ENCODE measurements at places on chromosomes 3 and 15. TPM values are rescaled to one million over a fixed set of nuclear protein-coding genes. Genes with fewer than 3 reads are reported as not detected.

DNA sequence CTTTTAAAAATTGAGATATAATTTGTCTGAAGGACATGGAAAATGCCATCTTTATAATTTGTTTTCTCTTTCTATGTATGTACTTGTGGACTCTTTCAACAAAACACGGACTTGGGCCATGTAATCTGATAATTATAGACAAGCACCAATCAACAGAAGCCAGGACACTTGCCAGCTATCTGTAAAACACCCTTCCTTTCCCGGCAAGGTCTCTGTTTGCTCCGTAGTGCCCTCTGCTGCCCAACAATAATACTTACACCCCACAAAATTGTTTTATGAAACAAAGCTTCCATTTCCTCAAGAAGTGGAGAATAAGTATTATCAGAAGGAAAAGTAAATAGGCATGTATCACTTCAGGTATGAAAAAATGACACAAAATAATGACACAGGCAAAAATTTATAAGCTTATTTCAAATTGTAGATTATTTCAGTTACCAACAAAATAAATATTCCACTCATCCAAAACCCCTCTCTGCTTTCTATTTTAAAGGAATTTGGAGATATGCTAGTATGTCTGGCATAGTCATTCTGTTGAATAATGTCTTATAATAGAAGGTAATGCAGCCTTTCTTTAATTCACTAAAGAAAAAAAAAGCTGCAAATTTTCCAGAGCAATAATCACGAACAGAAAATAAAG is 32.8 kb downstream of the MYH15 start:
- peak; percentile 12 for DNase-seq
- no peak overlapping the region for H3K4me3 ChIP-seq
- no peaks in the 10 kb centered on the region for H3K36me3 ChIP-seq
- H3K27ac ChIP-seq = no peak overlapping the region
- H3K27me3 ChIP-seq = no peaks in the 10 kb centered on the region
- no peaks in the 10 kb centered on the region for H3K4me1 ChIP-seq

GRCh38 chr3:70726961-70727360 is 414.5 kb upstream of the MDFIC2 start:
- H3K4me1 ChIP-seq = no peaks in the 10 kb centered on the region
- no peak overlapping the region for H3K4me3 ChIP-seq
- H3K27me3 ChIP-seq = no peaks in the 10 kb centered on the region
- no peak overlapping the region for H3K27ac ChIP-seq
- no peak for DNase-seq

DNA sequence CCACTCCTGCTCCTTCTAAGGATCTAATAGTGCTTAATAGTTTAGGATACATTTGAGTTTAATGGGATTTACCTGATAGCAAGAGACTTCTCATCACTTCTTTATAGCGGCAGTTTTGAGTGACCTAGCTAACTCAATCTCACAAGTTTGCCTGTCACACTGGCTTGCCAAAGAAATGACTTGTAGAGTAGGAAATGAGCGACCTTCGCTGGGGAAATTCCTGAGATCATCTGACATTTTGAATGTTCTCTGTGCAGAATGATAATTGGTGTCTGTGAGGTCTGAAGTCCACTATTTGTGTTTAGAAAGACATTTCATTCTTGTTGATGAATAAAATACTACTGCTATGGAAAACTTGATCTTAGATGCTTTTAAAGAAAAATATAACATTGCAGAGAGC is 30.3 kb downstream of the SUCLG2 start:
- no peak for DNase-seq
- no peak overlapping the region for H3K4me3 ChIP-seq
- H3K27ac ChIP-seq = no peak overlapping the region
- H3K27me3 ChIP-seq = no peaks in the 10 kb centered on the region
- H3K4me1 ChIP-seq = no peaks in the 10 kb centered on the region

DNA sequence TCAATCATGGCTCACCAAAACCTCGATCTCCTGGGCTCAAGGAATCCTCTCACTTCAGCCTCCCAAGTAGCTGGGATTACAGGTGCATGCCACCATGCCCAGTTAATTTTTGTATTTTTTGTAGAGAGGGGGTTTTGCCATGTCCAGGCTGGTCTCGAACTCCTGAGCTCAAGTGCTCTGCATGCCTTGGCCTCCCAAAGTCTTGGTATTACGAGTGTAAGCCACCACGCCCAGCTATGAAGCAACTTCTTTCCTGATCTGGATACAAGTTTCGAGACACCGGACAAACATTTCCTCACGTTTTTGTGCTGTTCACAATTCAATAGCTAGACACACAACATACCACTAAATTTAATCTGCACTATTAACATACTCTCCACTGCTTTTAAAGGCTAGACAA is 3.4 kb upstream of the SYNM start:
- H3K4me1 ChIP-seq = no peaks in the 10 kb centered on the region
- no peak overlapping the region for H3K27ac ChIP-seq
- DNase-seq = no peak
- no peaks in the 10 kb centered on the region for H3K36me3 ChIP-seq

GRCh38 chr3:123651449-123652341 is 66.8 kb upstream of the HACD2 start:
- no peak overlapping the region for H3K27ac ChIP-seq
- no peaks in the 10 kb centered on the region for H3K27me3 ChIP-seq
- H3K4me3 ChIP-seq = no peak overlapping the region
- H3K4me1 ChIP-seq = no peaks in the 10 kb centered on the region

DNA sequence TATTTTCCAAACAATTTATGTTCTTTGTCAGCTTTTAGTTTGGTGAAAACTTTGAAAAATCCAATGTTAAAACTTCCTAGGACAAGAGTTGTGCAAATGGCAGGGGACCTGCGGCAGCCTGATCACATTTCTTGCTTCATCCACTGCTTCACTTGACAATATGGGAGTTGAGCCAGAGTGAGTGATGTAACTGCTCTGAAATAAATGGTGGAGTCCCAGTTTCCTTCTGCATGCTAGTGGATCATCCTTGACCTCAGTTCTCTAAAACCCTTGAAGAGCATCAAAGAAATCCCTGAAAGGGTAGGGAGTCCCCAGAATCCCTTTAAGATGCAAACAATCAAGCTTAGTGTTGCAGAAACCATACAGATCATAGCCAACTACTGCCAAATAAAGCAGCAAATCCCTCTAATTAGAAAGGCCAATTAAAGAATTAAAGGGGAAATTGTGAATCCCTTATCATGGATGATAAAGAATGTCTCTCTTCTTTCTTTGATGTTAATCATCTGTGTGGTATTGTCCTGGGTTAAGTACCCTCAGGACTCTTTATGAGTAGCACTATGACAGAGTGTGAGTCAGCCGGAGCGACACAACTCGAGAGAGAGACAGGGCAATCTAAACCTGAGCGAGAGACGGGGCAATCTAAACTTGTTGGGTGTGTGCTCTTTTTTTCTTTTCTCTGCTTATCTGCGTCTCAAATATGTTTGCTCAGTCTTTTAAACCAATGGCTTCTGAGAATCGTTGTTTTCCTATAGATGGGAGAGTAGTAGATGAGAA is 41.8 kb upstream of the GAP43 start:
- DNase-seq = no peak
- H3K36me3 ChIP-seq = no peaks in the 10 kb centered on the region
- H3K27me3 ChIP-seq = no peaks in the 10 kb centered on the region
- no peak overlapping the region for H3K27ac ChIP-seq
- no peak overlapping the region for H3K4me3 ChIP-seq
- H3K4me1 ChIP-seq = no peaks in the 10 kb centered on the region

DNA sequence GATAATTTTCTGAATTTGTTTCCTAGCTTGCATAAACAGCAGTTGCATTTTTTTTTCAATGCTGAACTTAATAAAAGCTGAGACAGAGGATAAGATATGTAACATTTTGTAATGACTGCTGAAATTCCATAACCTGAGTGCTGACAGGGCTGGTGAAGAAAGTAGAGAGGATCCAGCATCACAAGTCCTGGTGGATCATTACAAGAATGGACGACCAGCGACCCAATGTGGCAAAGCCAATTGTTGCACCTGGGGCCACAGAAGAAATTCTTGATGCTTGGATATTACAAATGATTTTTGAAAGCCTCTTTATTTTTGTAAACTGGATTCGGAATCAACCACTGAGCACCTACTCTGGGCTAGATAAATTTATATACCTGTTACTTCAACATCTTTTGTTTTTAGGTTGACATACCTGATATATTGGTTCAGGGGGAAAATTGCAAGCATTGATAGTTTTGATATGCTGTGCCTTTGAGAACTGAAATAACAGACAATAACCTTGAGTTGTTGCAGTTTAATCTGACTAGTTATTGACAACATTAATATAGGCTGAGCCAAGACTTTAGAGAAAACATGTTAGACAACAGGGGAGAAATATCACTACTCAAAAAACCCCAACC is 3.9 kb upstream of the ACTL6A start:
- DNase-seq = peak; percentile 12
- no peaks in the 10 kb centered on the region for H3K4me1 ChIP-seq
- no peaks in the 10 kb centered on the region for H3K27me3 ChIP-seq

GRCh38 chr15:51191766-51192165 is 97.1 kb upstream of the TNFAIP8L3 start:
- H3K27ac ChIP-seq = no peak overlapping the region
- H3K27me3 ChIP-seq = no peaks in the 10 kb centered on the region
- H3K36me3 ChIP-seq = no peaks in the 10 kb centered on the region
- H3K4me1 ChIP-seq = no peaks in the 10 kb centered on the region
- no peak for DNase-seq

- no peaks in the 10 kb centered on the region for H3K36me3 ChIP-seq
- no peaks in the 10 kb centered on the region for H3K4me1 ChIP-seq
- DNase-seq = no peak
- H3K27me3 ChIP-seq = peaks cover 6% of the 10 kb centered on the region
- no peak overlapping the region for H3K27ac ChIP-seq
- H3K4me3 ChIP-seq = no peak overlapping the region
These were observed 28.9 kb upstream of the SNRPA1 start for GRCh38 chr15:101323793-101324523.

GRCh38 chr3:17047894-17048293 is 163.1 kb downstream of the PLCL2 start:
- peak overlapping the region; percentile 40 for H3K27ac ChIP-seq
- H3K27me3 ChIP-seq = no peaks in the 10 kb centered on the region
- no peak for DNase-seq
- H3K36me3 ChIP-seq = peaks cover 11% of the 10 kb centered on the region
- H3K4me1 ChIP-seq = peaks cover 39% of the 10 kb centered on the region

SCN5A gene
- not detected for total RNA-seq

SPINT1 gene
- total RNA-seq = 26.6 TPM

DNA sequence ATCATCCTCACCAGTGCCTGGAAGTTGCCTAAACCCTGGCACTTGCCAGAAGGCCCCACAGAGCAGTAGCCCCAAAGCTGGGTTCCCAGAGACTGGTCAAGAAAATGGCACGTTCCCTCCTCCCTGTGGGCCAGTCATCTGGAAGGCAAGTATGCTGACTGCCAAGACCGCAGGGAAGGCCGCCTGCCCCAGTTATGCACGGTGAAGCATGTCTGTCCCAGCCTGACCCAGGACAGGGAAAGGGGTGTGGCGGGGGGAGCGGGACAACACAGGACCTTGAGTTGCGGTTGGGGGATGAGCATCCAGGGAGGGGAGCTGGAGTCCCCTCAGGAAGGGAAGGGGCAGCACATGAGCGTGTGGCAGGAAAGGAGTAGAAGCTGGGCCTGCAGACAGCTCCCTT is 33.0 kb downstream of the RBPMS2 start:
- no peaks in the 10 kb centered on the region for H3K36me3 ChIP-seq
- no peak for DNase-seq
- H3K4me1 ChIP-seq = no peaks in the 10 kb centered on the region
- no peak overlapping the region for H3K4me3 ChIP-seq
- H3K27ac ChIP-seq = no peak overlapping the region

GOLGA8S gene
- not detected for total RNA-seq

WDR76 gene
- total RNA-seq = 43.0 TPM

DNA sequence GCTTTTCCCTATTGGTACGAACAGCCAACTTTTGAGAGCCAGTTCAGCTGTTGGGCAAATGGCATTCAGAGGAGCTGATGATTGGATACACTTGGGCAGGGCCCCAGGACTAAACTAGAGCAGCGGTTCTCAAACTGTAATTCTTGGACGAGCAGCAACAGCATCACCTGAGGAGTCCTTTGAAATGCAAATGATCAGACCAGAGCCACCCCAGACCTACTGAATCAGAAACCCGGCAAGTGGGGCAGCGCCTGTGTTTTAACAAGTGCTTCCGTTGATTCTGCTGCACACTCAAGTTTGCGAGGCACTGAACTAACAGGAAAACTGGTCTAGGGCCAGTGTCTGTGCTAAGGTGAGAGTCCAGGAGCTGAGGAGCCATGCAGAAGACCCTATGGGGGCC is 239.7 kb downstream of the UACA start:
- DNase-seq = no peak
- peaks cover 12% of the 10 kb centered on the region for H3K4me1 ChIP-seq

GRCh38 chr15:50953302-50953701 is 44.8 kb downstream of the AP4E1 start:
- no peak overlapping the region for H3K27ac ChIP-seq
- no peak overlapping the region for H3K4me3 ChIP-seq
- no peaks in the 10 kb centered on the region for H3K4me1 ChIP-seq
- peaks cover 6% of the 10 kb centered on the region for H3K36me3 ChIP-seq
- no peaks in the 10 kb centered on the region for H3K27me3 ChIP-seq
- DNase-seq = no peak

DNA sequence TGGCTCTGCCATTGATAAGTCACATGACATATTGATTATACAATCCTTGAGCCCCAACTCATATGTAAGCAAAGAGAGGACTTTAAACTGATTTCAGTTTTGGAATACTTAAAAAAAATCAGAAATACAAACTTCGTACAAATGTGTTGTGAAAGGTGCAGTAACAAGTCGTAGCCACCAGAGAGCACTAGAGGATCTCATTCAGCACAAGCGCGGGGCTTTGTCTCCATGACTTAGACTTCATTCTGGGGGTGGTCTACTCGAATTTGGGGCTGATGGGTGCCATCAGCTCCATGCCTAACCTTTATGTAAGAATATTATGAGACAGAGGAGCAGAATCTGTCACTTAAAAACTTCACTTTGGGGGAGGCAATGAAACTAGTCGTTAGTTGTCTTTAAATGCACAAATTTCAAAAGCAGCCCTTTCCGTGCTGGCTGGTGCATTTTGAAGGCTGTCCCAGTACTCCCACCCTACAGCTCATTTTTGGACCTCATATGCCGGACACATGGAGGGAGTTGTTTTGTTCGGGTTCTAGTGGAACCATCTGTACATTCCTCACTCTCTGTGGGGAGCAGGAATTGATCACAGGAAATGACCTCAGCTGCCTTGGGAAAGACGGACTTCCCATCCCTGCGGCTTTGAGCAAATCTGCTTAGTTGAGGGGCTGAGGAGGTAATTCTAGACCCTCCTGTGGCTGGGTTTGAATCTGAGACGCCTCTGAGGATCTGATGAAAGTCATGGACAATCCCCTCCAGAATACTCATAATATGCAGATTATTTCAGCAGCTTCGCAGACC is 27.5 kb upstream of the MASP1 start:
- no peaks in the 10 kb centered on the region for H3K36me3 ChIP-seq
- H3K27me3 ChIP-seq = peaks cover 1% of the 10 kb centered on the region
- H3K4me1 ChIP-seq = no peaks in the 10 kb centered on the region
- no peak overlapping the region for H3K4me3 ChIP-seq
- no peak for DNase-seq

GRCh38 chr15:42581272-42581730 is 5.9 kb downstream of the STARD9 start:
- DNase-seq = no peak
- no peak overlapping the region for H3K27ac ChIP-seq
- no peaks in the 10 kb centered on the region for H3K36me3 ChIP-seq
- peak overlapping the region; percentile 57 for H3K4me3 ChIP-seq

ST3GAL6 gene
- 36.2 TPM for total RNA-seq

TRANK1 gene
- total RNA-seq = 3.7 TPM

- no peaks in the 10 kb centered on the region for H3K36me3 ChIP-seq
- no peak overlapping the region for H3K27ac ChIP-seq
- peaks cover 3% of the 10 kb centered on the region for H3K27me3 ChIP-seq
- no peak for DNase-seq
- H3K4me1 ChIP-seq = no peaks in the 10 kb centered on the region
- no peak overlapping the region for H3K4me3 ChIP-seq
These were observed 114.8 kb upstream of the ATP2B2 start for GRCh38 chr3:10619989-10620832.
